ENCODE measurements at places on chromosomes 6 and 20.

DNA sequence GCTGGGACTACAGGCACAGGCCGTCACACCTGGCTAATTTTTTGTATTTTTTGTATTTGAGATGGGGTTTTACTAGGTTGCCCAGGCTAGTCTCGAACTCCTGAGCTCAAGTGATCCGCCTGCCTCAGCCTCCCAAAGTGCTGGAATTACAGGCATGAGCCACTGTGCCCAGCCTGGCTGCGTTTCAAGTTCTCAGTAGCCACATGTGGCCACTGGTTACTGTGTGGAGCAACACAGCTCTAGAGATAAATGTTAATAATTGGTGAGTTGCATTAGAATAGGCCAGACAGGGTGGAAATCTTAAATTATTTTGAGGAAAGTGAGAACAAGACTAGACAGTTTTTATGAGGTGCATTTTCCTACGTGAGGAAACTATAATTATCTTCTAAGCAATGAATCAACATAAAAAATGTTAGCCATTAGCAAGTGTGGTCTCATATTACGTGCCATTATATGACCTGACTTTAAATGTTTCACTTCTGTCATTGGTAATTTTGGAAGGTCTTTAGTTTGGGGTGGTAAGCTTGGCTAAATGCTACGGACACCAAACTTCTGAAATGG lies 129.6 kb downstream of the PLEKHG1 start:
- no peak for DNase-seq

DNA sequence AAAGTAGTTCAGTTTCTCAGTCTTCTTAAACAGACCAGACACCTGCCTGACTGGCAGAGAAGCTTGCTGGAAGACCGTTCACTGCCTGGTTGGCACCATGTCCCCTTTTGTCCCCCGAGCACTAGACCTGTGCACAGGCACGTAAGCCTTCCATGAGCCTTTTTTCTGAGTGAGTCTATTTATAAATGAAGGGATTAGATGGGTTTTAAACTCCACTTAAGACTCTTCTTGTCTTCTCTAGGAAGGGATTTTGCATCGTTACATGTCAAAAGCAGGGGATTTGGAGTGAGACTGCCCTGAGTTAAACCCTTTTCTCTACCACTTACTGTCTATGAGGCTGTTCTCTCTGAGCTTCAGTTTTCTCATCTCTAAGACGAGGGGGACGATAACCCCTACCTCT lies 37.6 kb downstream of the STK35 start:
- DNase-seq = no peak

GRCh38 chr6:116385921-116386320 lies 15.2 kb downstream of the DSE start:
- no peak for DNase-seq

DNA sequence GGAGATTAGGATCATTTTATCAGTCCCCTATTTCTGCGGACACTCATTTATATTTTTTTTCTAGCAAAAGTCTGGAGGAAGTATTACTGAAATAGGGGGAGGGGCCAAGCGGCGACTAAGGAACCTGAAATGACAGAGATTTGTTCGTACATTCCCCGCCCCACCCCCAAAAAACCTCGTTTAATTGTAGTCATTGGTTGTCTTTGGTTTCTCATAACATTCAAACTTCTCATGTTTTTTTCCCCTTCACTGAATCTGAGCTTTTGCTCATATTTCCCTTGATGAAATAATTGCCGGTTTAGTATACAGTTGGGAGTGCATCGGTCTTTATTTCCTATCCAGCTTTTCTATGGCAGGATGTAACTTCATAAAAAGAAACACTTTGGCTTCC lies 768 bp upstream of the FYN start:
- DNase-seq = peak; percentile 69

DNA sequence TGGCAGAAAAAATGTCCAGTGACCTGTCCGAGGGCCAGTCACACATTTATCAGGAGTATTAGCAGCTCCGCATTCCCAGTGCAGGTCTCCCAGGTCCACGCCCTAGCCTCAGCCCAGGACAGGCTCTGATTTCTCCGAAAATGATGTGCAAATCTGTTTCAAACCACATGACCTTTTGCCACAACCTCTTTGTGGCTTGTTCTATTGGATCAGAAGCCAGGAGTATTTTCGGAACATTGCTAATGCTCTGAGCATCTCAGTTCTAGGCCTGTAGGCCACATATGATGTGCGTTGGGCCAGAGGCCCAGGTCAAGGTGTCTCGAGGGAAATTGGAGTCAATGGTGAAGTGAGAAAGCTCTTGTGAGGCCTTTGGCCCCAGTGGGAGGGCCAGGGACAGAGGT lies 40.4 kb downstream of the SNX5 start:
- DNase-seq = no peak

GRCh38 chr6:47967843-47968242 lies 143.2 kb downstream of the PTCHD4 start:
- no peak for DNase-seq

GRCh38 chr6:154931711-154932424 lies 63.2 kb upstream of the TIAM2 start:
- no peak for DNase-seq

DNA sequence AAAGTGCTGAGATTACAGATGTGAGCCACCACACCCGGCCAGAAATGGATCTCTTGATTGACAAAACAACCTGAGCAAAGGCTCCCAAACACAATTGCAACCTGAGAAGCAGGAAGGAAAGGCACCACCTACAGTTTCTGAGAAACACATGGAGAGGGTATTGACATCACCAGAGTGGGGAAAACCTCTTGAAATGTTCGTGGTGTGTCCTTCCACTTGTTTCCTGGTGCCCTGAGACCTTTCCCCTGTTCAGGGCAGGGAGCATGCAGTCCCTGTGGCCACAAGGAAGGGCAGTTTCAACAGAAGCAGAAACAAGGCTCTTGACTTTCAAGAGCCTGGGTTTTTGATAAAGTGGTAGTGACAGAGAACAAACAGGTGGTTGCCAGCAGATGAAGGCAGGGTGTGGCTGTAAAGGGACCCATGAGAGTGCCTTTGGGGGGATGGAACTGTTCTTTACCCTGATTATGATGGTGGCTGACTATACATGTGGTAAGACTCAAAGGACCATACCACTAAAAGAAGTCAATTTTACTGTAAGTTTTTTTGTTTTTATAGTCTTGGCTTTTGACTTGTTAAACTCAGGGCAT lies 3.2 kb upstream of the BPIFA1 start:
- DNase-seq = no peak

DNA sequence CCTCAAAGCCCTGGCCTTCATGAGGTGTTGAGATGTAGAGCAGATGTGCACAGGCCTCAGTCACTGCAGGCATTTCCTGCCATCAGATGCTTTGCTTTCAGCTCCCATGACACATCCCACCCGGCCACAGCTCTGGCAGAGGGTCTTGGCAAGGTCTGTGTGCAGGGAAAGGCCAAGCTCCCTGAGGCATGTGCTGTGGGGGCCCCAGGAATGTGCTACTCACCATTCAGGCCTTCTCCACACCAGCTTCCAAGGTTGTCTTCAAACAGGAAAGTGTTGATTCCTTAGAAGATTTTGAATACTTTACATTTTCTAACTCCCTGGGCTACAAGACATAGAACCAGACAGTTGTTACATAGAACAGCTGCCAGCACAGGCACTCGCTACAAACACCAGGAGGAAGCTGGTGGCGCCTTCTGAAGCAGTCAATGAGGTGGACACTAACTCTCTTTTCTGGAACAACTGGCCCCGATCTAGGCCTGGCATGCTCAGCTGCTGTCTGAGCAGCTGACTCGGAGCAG lies 27.8 kb downstream of the CASS4 start:
- DNase-seq = no peak

DNA sequence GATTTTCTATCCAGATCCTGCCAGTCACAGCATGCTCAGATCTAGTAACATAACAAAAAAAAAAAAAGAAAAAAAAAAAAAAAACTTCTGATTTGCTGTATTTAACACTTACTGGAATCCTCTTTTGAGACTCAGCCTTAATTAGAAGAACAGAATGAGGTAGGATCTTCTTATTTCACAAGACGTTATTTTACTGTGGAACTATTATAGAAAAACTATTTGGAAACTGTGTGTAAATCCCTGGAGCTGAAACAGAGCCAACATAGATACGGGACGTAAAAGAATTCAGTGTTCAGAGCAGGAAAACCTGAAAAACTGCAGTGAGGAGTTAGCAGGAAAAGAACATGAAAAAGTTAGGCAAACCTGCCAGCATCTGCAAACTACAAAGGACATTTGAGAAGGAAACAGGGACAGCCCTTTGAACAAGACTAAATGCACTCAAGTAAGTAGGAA lies 3.4 kb upstream of the ZNF217 start:
- DNase-seq = no peak

GRCh38 chr6:131460614-131461000 lies 112.4 kb upstream of the ARG1 start:
- DNase-seq = no peak

GRCh38 chr20:62584671-62585460 lies 57.4 kb upstream of the SLCO4A1 start:
- no peak for DNase-seq

DNA sequence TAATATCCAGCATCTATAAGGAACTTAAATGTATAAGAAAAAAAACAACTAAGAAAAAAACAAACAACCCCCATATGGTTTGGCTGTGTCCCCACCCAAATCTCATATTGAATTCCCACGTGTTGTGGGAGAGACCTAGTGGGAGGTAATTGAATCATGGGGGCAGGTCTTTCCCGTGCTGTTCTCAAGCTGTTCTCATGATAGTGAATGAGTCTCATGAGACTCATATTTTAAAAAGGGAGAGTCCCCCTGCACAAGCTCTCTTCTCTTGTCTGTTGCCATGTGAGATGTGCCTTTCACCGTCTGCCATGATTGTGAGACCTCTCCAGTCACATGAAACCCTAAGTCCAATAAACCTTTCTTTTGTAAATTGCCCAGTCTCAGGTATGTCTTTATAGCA lies 105.7 kb upstream of the GJE1 start:
- no peak for DNase-seq

GRCh38 chr6:12760226-12760625 lies 43.7 kb downstream of the PHACTR1 start:
- DNase-seq = no peak

DNA sequence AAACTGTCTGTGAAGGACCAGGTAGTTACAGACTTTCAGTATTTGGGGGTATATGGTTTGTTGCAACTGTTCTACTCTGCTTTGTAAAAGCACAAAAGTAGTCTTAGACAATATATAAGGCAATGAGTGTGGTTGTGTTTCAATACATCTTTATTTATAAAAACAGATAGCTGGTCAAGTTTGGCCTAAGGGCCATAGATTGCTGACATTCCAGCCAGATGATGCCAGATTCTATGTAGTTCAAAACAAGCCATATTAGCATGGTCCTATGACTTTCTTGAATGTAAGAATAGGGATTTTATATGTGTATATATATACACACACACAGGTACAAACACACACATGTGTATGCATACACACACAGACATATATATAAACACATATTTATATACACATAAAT lies 201.8 kb downstream of the GRIK2 start:
- DNase-seq = no peak

DNA sequence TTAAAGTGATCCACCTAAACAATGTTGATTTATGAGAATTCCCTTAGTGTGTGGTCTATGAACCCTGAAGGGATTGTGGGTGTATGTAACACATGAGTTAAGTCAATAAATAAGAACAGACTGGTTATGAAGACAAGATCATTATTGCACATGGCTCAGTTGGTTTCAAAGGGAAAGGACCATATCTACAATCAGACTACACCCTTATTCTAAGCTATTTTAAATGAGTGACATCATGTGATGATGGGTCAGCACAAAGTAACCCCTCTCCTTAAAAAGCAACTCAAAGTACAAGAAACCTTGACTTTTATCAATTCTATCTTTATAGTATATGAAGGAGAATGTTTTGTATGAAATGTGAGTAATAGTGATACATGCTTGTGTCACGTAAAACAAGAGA lies 15.3 kb upstream of the ZSCAN23 start:
- DNase-seq = no peak

DNA sequence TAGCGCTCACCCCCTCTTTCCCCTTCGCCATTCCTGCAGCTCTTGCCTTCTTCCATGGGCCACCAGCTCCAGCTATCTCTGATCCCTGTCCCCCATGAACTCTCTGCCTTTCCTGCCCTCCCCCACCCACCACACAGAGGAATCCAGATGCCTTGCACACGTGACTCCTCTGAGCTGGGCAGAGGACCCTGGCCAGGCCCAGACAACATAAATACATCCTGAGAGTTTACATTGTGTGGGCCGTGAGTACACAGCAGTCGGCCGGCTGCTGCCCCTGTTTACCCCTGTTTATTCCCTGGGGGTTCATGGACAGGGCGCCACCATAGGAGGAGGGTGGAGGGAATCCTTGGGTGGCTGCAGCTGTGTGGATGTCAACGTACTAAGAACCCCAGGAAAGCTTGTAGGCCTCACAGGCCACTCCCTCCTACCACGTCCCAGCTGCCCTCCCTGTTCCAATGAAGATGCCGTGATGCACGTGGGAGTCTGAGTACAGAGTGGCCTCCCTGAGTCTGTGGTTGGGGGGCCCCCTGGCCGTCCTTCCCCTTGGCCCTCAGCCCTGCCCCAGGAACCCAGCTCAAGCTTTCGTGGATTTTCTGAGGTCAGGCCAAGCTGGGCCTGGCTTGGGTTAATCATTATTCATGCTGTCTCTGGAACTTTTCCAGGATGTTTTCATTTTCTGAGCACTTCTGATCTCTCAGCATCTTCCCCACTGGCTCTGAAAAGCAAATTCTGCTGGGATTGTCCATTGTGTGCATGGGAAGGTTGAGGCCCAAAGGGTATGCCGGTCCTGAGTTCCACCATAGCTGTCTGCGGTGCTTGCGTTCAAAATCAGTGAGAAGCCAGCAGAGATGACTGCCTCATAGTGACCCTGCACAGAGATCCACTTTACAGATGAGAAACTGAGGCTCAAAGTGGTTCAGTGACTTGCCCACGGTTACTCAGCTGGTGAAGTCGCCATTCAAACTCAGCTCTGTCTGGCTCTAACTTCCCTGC lies 136.3 kb downstream of the MRPL14 start:
- no peak for DNase-seq

DNA sequence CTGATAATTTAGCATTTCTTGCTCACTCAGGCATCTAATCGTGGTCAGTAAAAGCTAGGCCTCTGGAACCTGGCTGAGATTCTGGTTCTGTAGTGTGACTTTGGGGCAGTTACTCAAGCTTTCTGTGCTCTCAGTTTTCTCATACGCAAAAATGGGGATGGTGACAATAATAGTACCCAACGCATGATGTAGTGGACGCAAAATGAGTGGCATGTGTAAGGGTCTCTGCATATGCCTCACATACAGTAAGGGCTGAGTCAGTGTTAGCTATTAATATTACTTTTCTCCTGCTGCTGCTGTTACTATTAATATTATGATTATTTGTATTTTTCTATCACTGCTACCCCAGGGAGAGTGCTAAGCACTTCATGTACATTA lies 686 bp downstream of the GINS1 start:
- DNase-seq = no peak

DNA sequence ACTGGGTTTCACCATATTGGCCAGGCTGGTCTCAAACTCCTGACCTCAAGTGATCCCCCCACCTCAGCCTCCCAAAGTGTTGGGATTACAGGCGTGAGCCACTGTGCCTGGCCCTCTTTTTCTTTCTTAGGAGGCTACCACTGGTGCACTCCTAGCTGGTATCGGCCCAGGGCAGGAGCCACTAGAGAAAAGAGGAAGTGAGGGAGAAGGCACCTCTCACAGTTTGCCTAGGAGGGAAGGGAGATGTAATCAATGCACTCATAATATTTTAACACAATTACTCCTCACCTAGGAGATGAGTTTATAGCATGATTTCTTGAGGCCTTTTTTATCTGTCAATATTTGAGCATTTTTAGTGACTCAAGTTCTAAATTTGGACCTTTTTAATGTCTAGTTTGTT lies 189.0 kb upstream of the SOX4 start:
- no peak for DNase-seq
